ENCODE measurements at places on chromosomes 4 and X.
A peak's percentile ranks its signal among the peaks of the same experiment; 100 is the strongest.

DNA sequence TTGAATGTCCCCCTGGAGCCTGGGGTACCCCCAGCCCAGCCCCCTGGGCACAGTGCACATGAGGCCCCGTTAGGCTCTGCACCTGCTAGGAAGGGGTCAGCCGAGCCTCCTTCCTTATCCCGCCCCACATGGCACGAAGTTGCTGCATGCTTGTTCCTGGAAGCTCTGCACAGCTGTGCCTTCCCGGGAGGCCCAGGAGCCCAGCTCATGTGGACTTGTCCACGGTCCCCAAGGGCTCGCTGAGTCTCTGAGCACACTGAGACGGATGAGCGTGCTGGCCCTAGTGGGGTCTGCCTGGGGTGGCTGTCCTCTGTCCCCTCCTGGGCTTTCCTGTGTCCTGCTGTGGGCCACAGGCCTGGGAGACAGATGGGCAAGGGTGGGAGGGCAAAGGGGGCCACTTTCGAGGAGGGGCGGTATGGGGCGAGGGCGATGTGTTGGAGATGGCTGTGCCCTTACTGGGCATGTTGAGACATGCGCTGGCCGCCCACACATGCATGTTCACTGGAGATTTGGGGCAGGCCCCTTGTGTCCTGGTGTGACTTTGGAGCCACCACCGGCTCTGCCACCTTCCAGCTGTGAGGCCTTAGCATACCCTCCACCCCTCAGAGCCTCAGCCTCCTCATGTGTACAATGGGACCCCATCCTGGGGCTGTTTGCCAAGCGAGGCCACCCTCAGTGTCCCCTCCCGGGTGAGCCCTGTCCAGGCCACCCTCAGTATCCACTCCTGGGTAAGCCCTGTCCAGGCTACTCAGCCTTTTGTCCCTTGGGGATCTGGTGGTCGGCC lies 237.6 kb downstream of the AFAP1 start:
- DNase-seq: no peak

- DNase-seq: no peak
Measured at GRCh38 chr4:126869967-126870366, 762.8 kb upstream of the INTU start.

DNA sequence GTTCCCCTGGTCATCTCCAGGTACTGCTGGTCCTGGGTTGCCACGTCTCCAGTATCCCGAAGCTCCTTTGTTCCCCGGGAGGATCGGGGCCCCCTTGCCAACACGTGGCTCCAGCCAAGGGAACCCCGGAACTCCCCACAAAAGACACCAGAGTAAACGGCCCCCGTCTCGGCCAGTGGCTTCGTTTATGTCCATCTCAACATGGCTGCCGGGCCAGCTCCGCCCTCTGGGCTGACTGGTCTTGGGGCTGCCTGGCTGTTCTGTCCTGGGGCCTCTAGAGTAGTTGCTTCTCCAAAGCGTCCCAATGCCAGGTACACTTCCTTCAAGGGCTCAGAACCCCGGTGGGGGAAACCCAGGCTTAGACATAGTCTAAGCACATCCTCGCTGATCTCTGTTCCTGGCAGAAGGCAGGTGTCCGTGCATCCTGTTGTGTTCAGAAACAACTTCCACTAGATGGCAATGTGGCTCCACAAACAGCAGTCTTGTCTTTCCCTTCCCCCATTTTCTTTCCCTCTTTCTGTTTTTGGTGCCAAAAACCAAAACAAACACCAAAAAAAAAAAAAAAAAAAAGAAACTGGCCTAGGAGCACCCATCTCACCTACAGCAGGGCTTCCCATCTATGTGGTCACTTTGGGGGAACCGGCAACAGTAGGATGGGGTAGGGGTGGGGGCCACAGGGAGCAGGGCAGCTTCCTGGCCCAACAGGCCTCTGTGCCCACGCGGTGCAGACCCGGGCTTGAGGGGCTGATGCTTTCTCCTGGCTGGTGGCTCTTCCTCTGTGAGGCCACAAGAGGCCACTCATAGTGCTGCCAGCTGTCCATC lies 35.3 kb downstream of the NBDY start:
- DNase-seq: peak; percentile 87

- DNase-seq: no peak
Measured at GRCh38 chrX:133333154-133333750, 82.0 kb downstream of the GPC4 start.

GRCh38 chr4:28682847-28683246 lies 1822.2 kb downstream of the STIM2 start:
- no peak for DNase-seq
